DND-41 (cell line): ENCODE measurements at places on chromosomes 3 and 15.

GRCh38 chr3:145286937-145287336 lies 874.0 kb downstream of the PLOD2 start:
- DNase-seq = no peak
- no peaks in the 10 kb centered on the region for H3K4me1 ChIP-seq
- H3K27ac ChIP-seq = no peak overlapping the region

DNA sequence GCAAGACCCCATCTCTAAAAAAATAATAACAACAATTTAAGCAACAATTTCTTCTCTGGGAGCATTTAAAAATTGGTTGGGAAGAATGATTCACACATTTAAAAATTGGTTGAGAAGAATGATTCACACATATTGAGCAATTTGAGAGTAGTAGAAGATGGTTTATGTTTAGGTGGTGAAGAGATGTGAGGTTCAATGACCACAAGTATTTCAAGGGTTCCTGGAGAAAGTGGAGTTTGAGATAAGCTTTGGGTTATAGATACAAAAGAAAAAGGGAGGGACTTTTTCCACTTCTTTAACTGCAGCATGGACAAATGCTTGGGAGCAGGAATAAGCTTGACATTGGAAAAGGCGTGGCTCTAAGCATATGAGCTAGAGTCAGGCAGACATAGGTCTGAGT lies 145.7 kb upstream of the NPHP3 start:
- no peaks in the 10 kb centered on the region for H3K4me1 ChIP-seq
- H3K4me3 ChIP-seq = no peak overlapping the region
- no peak for DNase-seq
- H3K27ac ChIP-seq = no peak overlapping the region
- no peaks in the 10 kb centered on the region for H3K36me3 ChIP-seq
- H3K27me3 ChIP-seq = peaks cover 3% of the 10 kb centered on the region

- no peaks in the 10 kb centered on the region for H3K27me3 ChIP-seq
- DNase-seq = no peak
- H3K4me3 ChIP-seq = peak overlapping the region; percentile 79
- H3K36me3 ChIP-seq = peaks cover 42% of the 10 kb centered on the region
Observed at GRCh38 chr15:55195996-55196395, 745 bp downstream of the RSL24D1 start.

- H3K36me3 ChIP-seq = no peaks in the 10 kb centered on the region
- DNase-seq = no peak
- no peak overlapping the region for H3K27ac ChIP-seq
- no peak overlapping the region for H3K4me3 ChIP-seq
Observed at GRCh38 chr15:95210436-95210981, 979.1 kb downstream of the MCTP2 start.

DNA sequence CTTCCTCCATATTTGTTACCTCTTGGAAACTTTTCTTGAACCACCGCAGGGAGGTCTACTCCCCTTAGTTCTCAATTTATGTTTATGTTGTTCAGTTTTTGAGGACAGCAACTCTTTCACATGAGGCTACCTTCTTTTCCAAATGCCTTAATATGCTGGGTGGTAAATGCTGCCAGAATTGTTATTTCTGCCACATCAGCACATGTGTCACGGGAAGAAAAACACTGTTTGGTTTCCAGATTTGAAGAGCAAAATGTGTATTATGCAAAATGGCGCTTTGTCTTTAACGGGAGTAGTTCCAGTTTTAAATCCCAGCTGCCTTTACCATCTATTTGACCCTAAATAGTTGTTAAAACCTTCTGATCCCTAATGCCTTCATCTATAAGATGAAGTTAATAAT lies 606.2 kb upstream of the TBL1XR1 start:
- no peaks in the 10 kb centered on the region for H3K27me3 ChIP-seq
- H3K4me3 ChIP-seq = no peak overlapping the region
- no peaks in the 10 kb centered on the region for H3K36me3 ChIP-seq
- H3K4me1 ChIP-seq = peaks cover 17% of the 10 kb centered on the region

DNA sequence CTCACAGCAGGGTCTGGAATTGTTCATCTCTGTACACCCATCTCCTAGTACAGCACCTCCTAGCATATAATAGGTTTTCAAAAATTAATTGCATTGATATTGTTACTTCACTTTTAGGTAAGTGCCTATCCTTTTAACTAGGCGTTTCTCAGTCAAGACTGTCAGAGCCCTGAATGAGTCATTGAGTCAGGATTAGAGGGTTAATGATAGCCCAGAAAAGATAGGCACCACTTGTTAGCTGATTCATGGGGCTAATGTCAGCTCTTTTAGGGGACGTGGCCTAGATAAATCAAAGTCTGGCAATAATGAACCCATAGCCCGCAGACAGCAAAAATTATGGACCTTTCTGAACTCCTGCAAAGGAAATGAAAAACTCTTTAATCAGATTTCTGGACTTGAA lies 42.9 kb downstream of the TIMP4 start:
- DNase-seq = no peak
- no peaks in the 10 kb centered on the region for H3K27me3 ChIP-seq
- peaks cover 24% of the 10 kb centered on the region for H3K4me1 ChIP-seq
- H3K4me3 ChIP-seq = no peak overlapping the region
- no peak overlapping the region for H3K27ac ChIP-seq

- DNase-seq = no peak
- no peak overlapping the region for H3K4me3 ChIP-seq
- no peaks in the 10 kb centered on the region for H3K4me1 ChIP-seq
- no peak overlapping the region for H3K27ac ChIP-seq
Observed at GRCh38 chr3:23308986-23309625, 106.0 kb downstream of the UBE2E2 start.

GRCh38 chr15:47570044-47570443 lies 147.3 kb upstream of the SEMA6D start:
- H3K27me3 ChIP-seq = no peaks in the 10 kb centered on the region
- no peaks in the 10 kb centered on the region for H3K4me1 ChIP-seq
- no peak overlapping the region for H3K4me3 ChIP-seq
- no peak for DNase-seq
- H3K36me3 ChIP-seq = no peaks in the 10 kb centered on the region

DNA sequence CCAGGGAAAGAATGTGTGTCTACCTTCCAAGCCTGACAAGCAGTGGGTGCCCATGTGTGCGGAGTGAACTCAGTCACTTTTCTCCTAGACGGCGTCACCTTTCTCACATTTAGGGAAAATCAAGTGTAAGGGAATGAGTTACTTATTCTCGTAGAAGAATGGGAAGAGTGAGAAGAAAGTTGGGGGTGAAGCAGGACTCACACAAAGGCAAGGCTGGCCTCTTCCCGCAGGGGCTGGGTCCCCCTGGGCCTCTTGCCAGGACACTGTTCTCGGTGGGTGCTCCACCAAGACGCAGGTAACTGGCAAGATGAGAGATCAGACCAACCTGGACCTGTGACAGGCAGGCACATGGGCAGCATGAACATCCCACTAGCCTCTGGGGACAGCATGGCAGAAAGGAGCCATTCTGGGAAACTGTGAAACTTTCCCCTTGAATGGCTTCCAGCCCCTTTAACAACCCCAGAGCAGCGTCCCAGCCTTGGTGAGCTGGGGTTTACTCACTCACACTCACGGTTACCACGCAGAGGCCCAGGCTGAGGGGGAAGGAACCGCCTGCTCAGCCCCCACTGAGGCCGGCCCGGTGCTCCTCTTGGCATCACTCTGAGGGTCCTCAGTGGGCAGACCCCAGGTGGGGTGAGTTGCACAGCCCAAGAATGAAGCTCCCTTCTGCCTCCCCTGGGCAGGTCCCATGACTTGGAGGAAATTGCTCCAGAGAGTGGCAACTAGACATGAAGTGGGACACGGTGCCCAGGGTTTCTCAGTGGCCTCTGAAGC lies 15.0 kb upstream of the SRP14 start:
- peak; percentile 81 for DNase-seq
- no peaks in the 10 kb centered on the region for H3K27me3 ChIP-seq
- peaks cover 3% of the 10 kb centered on the region; the same call in 1 of the 2 replicates for H3K36me3 ChIP-seq
- no peak overlapping the region for H3K4me3 ChIP-seq

GRCh38 chr15:89377024-89377841 lies 42.6 kb upstream of the POLG start:
- no peaks in the 10 kb centered on the region for H3K4me1 ChIP-seq
- no peak overlapping the region for H3K27ac ChIP-seq
- no peak for DNase-seq
- H3K4me3 ChIP-seq = no peak overlapping the region
- H3K36me3 ChIP-seq = no peaks in the 10 kb centered on the region

DNA sequence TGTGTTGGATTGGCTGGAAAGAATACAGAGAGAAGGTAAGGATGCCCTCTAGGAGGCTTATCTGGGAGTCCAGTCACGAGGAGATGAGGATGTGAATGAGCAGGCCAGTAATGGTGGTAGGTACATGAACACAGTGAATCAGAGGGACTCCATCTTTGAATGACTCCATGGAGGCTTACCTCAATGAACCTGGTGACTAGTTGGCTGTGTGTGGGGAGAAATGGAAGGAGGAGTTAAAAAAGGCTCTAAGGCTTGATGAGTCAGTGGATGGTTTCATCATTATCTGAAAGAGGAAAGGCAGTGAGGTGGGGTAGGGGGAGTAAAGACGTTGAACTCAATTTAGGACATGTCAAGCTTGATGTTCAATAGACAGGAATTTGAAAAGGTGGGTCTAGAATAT lies 61.1 kb downstream of the KCNAB1 start:
- H3K4me1 ChIP-seq = no peaks in the 10 kb centered on the region
- H3K27me3 ChIP-seq = peaks cover 3% of the 10 kb centered on the region
- no peak overlapping the region for H3K27ac ChIP-seq

DNA sequence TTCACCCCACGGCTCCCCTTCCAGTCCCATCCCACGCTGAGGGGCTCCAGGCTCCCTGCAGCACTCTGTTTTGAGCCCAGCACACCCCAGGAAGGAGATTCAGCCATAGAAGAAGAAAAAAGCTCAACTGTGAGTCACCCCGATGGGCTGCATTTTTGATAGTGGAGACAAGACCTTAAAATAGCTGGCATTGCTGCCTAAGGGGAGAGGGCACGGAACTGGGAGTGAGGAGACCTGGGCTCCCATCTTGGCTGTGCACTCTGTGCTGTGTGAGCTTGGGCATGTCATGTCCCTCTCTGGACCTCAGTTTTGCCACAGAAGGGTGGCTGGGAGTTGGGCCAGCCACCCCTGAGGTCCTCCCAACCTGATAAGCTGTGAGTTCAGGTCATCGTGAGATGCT lies 57.2 kb upstream of the SMAD6 start:
- no peak for DNase-seq
- no peaks in the 10 kb centered on the region for H3K36me3 ChIP-seq
- no peak overlapping the region for H3K4me3 ChIP-seq
- H3K4me1 ChIP-seq = no peaks in the 10 kb centered on the region

- peak; percentile 87 for DNase-seq
- peak overlapping the region; percentile 99 for H3K27ac ChIP-seq
- no peaks in the 10 kb centered on the region; the same call in 1 of the 2 replicates for H3K36me3 ChIP-seq
- H3K4me1 ChIP-seq = peaks cover 81% of the 10 kb centered on the region
- no peaks in the 10 kb centered on the region for H3K27me3 ChIP-seq
Observed at GRCh38 chr15:81293728-81294515, 30.0 kb downstream of the STARD5 start.

GRCh38 chr15:48596415-48596814 lies 49.1 kb downstream of the FBN1 start:
- no peaks in the 10 kb centered on the region for H3K36me3 ChIP-seq
- no peak for DNase-seq
- no peaks in the 10 kb centered on the region for H3K27me3 ChIP-seq
- H3K4me1 ChIP-seq = no peaks in the 10 kb centered on the region
